ENCODE measurements at places on chromosomes 7 and 10.

DNA sequence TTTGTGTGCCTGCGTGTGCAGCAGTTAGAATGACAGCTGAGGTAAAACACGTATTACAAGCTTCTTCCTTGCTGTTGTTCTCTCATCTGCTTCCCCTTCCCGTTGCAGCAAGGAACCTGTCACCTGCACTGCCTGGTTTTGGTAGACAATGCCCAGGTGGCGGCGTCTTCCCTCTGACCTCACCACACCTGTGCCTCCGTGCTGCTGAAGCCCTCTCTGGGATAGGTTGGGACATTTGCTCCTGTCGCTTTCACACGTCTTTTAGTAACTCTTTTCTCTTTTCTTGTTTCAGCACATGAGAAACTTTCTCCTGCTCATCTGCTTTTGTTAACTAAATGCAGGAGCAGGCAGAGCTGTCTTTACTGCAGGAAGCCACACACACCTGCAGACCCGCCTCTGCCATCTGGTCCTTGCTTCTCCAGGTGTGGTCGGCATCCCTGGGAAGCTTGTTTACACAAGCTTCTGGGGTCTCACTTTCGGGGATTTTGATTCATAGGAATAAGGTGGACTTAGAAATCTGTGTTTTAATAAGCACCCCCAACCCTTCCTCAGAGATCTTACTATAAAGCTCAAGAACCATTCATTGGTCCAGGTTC lies 60.7 kb upstream of the EXOC6 start:
- DNase-seq = no peak

GRCh38 chr10:27794157-27794556 lies 48.5 kb upstream of the MKX start:
- DNase-seq = no peak

DNA sequence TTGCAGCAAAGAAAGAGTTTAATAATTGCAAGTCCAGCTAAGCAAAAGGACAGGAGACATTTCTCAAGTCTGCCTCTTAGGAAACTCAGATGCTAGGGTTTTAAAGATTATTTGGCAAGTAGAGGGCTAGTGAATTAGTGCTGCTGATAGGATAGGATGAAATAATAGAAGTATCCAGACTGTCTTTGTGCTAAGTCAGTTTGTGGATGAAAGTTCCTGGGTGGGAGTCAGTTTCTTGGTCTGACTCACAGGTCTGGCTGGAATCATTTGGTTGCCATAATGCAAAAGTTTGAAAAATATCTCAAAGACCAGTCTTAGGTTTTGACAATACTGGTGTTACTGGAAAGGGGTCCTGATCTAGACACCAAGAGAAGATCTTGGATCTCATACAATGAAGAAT lies 42.6 kb upstream of the INHBA start:
- no peak for DNase-seq

GRCh38 chr10:79985481-79986072 lies 36.7 kb upstream of the SFTPD start:
- no peak for DNase-seq

- DNase-seq = no peak
Measured at GRCh38 chr7:118057404-118057803, 126.6 kb upstream of the LSM8 start.

DNA sequence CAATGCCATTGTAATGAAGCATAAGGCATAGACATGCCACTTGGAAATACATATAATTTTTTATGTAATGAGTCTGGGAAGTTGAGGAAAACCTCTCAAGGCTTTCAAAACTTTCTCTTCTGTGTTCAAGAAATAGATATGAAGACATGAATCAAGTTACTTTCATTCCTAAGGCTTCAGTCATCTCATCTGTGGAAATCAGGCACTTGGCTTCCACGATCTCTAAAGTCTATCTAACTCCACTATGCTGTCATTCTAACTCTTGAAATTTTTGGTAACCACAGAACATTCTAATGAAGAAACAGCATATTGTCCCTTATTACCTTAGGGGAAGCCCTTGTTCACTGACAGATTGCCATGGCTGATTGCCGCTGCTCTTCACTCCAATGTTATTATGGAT lies 242.6 kb downstream of the CNTNAP2 start:
- no peak for DNase-seq

DNA sequence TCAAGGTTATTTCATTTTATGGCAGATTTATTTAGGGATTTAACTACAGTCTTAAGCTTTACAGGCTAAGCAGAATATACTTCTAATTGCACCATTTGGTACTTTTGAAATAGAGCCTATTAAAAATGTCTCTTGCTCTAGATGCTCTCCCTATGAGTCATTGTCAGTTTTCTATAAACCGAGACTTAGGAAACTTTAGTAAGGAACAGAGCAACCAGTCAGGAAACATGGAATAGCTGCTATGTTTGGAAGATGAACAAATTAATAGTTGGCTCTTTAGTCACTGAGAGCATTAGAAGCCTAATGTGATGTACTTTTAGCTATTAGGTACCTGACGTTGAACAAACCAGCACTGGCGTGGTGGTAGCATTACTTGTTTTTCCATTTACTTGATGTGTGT lies 35.3 kb downstream of the INPP5F start:
- no peak for DNase-seq

GRCh38 chr7:16404636-16405035 lies 16.7 kb downstream of the CRPPA start:
- no peak for DNase-seq

DNA sequence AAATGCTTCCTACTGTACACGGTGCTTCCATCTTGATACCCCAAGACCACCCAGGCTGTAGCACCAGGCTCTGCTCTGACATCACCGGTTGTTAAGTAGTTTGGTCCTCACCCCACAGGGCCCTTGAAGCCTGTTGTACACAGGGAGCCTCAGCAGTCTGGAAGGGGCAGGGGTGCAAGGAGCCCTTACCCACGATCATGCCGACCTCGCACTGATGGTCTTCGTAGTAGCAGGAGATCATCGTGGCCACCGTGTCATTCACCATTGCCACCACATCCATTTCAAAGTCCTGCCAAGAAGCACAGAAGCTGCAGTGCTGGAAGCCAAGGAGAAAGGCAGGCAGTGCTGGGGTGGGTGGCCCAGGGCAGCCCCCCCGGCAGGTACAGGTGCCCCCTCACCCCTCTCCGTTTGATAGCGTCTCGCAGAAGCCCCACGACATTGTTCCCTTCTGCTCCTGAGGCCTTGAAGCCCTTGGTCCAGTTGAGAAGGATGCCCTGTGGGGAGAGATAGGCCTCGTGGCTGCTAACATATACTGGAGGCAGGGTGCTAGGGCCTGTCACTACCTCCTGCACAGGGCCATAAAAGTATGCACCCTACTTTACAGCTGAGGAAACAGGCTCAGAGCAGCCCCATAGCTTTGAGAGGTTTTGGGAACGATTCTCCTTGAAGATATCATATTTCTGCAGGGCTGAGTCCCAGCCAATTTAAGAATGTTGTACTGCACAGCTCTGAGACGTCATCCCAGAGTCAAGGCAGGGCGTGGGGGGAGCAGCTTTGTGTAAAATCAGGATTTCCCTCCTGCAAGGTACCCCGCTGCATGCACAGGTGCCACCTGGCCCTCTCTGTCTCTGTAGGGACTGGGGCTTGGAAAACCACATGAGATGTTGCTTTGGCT lies 8.7 kb upstream of the MYL7 start:
- no peak for DNase-seq

- DNase-seq = no peak
Measured at GRCh38 chr10:118238573-118239235, 103.4 kb downstream of the FAM204A start.

GRCh38 chr10:94361171-94361794 lies 1.5 kb downstream of the NOC3L start:
- no peak for DNase-seq
